A172 (cell line): ENCODE measurements at places on chromosomes 2 and 18.

DNA sequence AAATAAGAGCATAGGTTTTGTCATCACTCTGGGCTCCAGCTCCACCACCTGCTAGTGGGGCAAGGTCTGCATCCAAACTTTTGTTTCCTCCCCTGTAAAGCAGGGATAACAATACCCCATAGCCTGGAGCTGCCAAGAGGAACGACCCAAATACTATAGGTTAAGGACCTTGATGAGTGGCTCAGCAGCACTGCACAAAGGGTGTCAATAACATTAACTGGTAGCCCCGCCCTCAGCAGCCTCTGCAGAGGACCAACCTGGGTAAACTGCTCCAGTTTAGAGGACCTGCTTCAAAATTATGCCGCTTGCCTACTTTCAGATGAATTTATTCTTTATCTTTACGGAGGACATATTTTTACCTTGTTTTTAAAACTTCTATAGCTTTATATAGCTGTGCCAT is 65.8 kb upstream of the RIOK3 start:
- DNase-seq: no peak

DNA sequence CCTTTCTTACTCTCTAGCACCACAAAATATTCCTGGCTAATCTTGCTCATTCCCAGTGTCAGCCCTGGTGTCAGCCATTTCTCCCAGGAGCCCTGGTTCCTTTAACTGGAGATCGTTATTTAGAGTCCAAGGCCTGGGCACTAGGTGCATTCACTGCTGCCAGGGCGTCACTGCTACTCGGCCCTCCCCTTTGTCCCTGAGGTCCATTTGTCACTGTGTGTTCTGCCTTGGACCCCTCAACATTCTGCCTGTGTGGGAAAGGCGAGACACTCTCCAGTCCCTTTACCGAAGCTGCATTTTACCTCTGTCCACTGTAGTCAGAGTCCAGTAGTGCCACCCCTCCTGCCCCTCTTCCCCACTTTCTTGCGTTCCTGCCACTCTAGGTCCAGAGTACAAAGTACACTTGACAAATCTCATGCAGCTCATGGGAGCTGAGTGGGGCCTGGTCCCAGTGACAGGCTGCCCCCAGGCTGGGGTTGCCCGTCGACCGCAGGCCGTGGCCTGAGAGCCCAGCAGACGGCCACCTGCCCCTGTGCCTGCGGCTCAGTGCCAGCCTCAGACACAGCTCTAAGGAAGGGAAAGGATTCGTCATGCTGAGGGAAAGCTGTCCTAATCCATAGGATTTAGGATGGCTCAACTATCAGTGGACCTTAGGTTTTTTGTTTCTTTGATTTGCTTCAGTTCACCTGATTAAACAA is 52.1 kb downstream of the COPS8 start:
- DNase-seq: no peak

- no peak for DNase-seq
These were observed 72.9 kb upstream of the MYCN start for GRCh38 chr2:15867194-15868171.

- no peak for DNase-seq
These were observed 231.3 kb downstream of the ZRANB3 start for GRCh38 chr2:135299658-135300244.
